Right lobe of liver (tissue), 6 donors: ENCODE measurements at places on chromosomes 12 and 14.

- no peak overlapping the region for H3K4me3 ChIP-seq
- DNase-seq: no peak
- no peaks in the 10 kb centered on the region for H3K27me3 ChIP-seq
- H3K4me1 ChIP-seq: no peaks in the 10 kb centered on the region
Observed at GRCh38 chr12:93602897-93603668, 30.6 kb downstream of the SOCS2 start.

DNA sequence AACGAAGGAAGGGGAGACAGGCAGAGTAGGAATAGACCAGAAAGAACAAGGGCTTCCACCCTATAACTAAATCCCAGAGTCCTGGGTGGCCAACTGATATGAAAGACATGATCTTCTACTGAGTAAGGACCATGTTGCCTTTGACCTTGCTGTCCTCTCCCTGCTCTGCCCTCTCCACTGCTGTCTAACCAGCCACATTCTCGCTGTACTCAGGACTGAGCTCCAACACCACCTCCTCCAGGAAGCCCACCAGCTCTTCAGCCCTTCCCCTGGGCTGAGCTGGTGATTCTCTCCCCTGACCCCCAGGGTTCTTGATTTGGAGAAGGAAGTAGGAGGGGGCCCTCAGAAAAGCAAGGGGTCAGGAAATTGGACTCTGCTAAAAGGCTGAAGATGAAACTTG, 159.2 kb downstream of the DICER1 start:
- H3K27me3 ChIP-seq: no peaks in the 10 kb centered on the region
- DNase-seq: no peak
- no peaks in the 10 kb centered on the region for H3K36me3 ChIP-seq
- no peak overlapping the region for H3K4me3 ChIP-seq

GRCh38 chr14:72855913-72856312, 38.0 kb downstream of the DPF3 start:
- no peak overlapping the region for H3K27ac ChIP-seq
- H3K4me1 ChIP-seq: peaks cover 10% of the 10 kb centered on the region
- no peak overlapping the region for H3K4me3 ChIP-seq

DNA sequence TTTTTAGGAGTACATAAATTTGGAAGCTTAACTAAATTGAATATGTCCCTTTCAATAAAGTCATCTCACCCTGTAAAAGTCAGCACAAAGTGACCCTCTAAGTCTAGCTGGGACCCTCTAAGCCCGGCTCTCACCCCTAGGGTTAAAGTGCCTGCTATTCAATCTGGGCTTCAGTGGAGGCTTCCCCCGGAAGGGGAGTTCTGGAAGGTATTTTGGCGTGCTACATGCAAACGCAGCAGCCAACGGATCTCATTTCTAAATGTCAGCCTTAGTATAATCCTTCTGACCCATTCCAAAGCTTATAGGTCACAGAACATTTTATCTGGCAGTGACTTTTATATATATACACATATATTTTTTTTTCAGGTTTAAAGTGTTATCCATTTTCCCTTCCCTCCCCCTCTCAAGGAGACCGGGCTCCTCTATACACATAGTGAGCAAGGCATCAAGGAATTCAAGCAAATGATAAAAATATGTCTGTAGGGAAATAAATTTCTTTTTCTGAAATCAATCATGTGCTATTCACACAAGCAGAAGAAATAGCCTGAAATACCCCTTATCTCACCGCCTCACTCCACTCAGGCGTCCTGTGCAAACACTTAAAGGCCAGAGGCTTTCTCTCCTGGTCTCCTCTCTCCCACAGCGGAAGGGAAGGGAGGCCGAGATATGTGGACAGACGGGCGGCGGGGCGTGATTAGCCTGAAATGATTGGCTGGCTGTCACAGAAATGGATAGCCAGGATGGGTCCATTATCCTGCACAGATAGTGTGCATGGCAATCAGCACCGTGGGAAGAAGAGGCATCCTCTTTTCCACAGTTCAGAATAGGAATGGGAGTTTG, 301.7 kb downstream of the GALC start:
- no peaks in the 10 kb centered on the region for H3K27me3 ChIP-seq
- no peak overlapping the region for H3K27ac ChIP-seq
- H3K36me3 ChIP-seq: no peaks in the 10 kb centered on the region
- no peak overlapping the region for H3K4me3 ChIP-seq

GRCh38 chr12:18139989-18140596, 50.1 kb upstream of the RERGL start:
- H3K36me3 ChIP-seq: no peaks in the 10 kb centered on the region
- no peak for DNase-seq
- H3K4me1 ChIP-seq: no peaks in the 10 kb centered on the region
- H3K27me3 ChIP-seq: no peaks in the 10 kb centered on the region
- no peak overlapping the region for H3K4me3 ChIP-seq
